ENCODE measurements at places on chromosomes 7 and 10. TPM values are rescaled to one million over a fixed set of nuclear protein-coding genes. Genes with fewer than 3 reads are reported as not detected.

TECTB gene
- not detected for total RNA-seq

DNA sequence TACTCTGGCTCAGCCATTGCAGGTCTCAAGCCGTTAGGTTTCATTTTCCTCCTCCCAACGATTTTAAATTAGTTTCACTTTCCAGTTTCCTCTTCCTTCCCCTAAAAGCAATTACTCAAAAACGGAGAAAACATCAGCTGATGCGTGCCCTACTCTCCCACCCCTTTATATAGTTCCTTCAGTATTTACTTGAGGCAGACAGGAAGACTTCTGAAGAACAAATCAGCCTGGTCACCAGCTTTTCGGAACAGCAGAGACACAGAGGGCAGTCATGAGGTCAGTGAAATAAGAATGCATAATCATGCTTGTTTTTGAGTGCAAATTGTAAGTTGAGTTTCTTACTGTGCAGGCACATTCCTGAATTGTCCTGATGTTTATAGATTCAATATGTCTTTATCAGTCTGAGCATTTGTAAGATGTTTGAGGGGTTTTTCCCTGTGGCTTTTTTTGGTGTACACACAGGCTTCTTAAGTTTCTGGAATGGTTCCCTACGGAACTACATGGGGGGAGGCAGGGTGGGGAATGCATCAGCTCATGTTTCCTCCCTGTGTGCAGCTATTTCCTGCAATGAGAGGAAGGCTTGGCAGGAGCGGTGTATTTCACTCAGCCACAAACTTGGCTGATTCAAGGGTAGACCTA lies at the start of gene IFIT3:
IFIT3 (plus strand) TSS at position 195 of the 639 bp plus-strand sequence; CDS start at position 272, 77 bp downstream.
- peak; percentile 79 for DNase-seq

GRCh38 chr7:129606803-129607202 lies 4.7 kb upstream of the NRF1 start:
- DNase-seq = no peak

DNA sequence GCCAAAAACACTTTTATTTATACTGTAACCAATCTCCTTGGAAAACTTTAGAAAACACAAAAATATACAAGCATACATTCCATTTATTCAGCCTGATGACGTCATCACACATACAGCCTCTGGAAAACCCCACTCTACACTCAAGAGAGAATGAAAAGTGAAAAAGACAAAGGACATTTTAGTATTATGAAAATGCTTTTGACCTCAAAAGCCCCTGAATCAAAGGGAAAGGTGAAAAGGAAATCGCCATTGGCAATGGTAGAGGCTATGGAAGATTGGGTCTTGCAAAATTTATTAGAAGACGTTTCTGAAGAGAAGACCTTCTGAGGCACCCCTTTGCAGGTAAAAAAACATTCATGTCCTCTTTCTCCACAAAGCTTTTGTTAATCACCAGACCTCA lies 82.9 kb upstream of the STRIP2 start:
- DNase-seq = no peak

CFAP58 gene
- 0.29 TPM for total RNA-seq
